ENCODE measurements at places on chromosomes 16 and 17.

- DNase-seq: no peak
Measured at GRCh38 chr16:84825896-84826557, 6.2 kb downstream of the CRISPLD2 start.

GRCh38 chr17:1830288-1830687 lies 483 bp downstream of the RPA1 start:
- peak; percentile 48 for DNase-seq

- DNase-seq: no peak
Measured at GRCh38 chr17:67569873-67570272, 147.9 kb upstream of the NOL11 start.

DNA sequence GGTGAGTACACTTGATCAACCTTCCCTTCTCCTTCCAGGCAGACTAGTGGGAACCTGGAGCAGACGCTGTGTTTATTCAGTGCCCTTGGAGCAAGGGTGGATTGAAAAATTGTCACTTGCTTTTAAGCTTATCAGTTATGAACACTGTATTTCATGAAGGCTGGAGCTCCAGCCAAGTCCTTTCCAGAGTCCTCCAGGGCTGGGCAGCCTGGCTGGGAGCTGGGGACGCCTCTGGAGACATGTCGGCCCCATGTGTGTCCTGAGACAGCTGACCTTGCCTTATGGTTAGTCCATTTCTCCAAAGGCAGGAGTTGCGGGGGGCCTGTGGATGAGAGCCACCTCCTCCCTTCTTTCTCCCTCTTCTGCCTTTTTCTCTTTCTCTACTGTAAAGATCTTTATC lies 67.0 kb downstream of the RAP1GAP2 start:
- DNase-seq: no peak

DNA sequence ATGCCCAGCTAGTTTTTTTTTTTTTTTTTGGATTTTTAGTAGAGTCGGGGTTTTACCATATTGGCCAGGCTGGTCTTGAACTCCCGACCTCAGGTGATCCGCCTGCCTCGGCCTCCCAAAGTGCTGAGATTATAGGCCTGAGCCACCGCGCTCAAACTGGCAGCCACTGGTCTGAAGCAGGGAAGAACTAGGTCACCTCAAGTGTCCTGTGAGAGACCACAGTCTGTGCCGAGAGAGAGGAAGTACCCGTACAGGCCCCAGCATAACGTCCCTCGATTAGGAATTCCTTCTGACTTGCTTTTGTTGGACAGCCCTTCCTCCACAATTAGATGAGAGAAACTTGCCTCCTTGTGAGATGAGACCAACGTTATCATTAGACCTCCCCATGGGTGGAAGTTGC lies 13.7 kb upstream of the CD300E start:
- no peak for DNase-seq

DNA sequence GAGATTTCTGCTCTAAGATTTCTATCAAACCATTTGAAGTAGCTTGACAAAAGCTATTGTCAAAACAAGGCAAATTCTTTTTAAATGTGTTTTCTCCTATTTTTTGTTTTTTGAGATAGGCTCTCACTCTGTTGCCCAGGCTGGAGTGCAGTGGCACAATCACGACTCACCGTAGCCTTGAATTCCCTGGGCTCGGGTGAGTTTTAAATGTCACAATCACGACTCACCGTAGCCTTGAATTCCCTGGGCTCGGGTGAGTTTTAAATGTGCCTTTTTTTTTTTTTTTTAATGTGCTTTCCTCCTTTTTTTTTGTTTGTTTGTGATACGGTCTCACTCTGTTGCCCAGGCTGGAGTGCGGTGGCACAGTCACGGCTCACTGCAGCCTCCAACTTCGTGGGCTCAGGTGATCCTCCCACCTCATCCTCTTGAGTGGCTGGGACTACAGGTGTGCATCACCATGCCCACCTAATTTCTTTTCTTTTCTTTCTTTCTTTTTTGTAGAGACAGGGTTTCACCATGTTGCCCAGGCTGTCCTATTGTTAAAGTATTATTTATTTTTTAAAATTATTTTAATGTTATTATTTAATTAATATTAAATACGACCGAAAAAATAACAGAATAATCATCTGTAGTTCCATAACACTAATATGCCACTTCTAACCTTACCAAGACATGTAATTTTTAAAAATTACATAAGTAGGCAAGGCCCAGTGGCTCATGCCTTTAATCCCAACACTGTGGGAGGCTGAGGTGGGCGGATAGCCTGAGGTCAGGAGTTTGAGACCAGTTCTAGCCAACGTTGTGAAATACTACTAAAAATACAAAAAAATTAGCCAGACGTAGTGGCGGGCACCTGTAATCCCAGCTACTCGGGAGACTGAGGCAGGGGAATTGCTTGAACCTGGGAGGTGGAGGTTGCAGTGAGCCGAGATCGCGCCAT lies 69.7 kb upstream of the FA2H start:
- DNase-seq: no peak

- DNase-seq: no peak
Measured at GRCh38 chr16:85455534-85455933, 157.6 kb upstream of the GSE1 start.

- DNase-seq: no peak
Measured at GRCh38 chr17:17093764-17094163, 51.5 kb downstream of the MPRIP start.

GRCh38 chr17:79951361-79952264 lies 84.1 kb downstream of the TBC1D16 start:
- peak; percentile 72 for DNase-seq

DNA sequence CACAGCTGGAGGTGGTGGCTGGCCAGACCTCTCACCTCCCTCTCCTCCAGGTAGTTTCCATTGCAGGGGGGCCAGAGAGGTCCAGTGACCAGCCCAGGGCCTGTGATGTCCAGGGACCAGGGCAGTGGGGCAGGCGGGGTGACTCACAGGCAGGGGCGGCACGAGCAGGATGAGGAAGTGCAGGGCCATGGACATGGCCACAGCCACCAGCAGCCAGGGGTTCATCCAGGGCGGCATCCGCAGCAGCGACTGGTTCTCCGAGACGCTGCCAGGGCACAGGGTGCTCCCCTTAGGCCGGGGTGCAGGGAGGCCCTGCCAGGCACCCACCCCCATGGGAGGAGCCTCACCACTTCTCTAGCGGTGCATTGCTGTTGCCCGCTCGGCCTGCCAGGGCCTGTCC lies 12.9 kb upstream of the P2RX1 start:
- DNase-seq: no peak

GRCh38 chr17:27603880-27604794 lies 26.9 kb upstream of the LGALS9 start:
- no peak for DNase-seq

DNA sequence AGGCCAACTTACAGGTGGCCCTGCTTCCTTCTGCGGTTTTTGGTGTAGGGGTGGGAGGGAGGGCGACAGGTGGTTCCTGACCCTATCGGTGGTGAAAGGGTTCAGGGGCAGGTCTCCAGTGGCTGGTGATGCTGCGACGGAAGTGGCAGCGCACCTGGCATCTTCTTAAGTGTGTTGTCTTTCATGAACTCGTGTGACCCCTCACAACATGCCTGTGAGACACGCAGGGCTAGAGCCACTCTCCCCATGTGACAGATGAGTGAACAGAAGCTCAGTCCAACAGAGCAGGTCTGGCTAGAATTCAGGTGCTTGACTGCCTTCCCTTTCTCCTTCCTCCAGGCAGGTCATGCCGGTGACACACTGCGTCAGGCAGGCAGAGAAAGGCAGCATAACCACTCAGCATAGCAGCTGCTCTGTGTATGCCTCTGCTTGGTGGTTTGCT lies 8.0 kb downstream of the TNFAIP1 start:
- no peak for DNase-seq

DNA sequence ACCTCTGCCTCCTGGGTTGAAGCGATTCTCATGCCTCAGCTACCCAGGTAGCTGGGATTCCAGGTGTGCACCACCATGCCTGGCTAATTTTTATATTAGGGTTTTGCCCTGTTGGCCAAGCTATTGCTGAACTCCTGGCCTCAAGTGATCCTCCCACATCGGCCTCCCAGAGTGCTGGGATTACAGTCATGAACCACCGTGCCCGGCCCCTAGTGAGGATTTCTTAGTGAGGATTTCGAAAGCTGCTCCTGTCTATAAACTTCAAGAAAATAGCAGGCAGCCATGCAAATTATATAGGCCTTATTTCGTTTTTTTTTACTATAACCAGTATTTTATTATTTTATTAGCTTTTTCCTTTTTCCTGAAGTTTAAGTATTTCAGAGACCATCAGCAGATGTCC lies 41.6 kb downstream of the EPN2 start:
- no peak for DNase-seq

GRCh38 chr17:4176808-4177472 lies 33.9 kb downstream of the CYB5D2 start:
- DNase-seq: no peak

- DNase-seq: peak; percentile 65
Measured at GRCh38 chr17:66965801-66966262, 1.3 kb downstream of the CACNG4 start.

- no peak for DNase-seq
Measured at GRCh38 chr17:72182371-72182873, 61.6 kb downstream of the SOX9 start.

DNA sequence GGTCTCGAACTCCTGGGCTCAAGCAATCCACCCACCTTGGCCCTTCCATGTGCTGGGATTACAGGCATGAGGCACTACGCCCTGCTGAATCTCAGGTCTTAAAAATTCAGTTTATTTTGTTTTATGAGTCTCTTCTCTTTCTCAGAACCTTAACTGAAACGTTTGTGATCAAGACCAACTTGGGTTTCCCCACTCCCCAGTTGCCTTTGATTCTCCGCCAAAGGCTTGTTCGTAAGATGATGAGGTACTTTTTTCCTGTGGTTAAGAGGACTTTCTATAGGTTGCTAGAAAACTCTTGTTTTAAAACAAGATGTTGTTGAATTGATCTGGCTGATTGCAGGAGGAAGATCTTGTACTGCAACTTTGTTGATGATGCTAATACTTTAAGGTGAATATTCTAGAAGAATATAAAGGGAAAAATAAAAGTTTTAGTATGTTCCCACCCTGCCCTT lies 11.7 kb downstream of the ABCC1 start:
- no peak for DNase-seq

- DNase-seq: no peak
Measured at GRCh38 chr16:19929062-19929511, 44.4 kb upstream of the GPRC5B start.

DNA sequence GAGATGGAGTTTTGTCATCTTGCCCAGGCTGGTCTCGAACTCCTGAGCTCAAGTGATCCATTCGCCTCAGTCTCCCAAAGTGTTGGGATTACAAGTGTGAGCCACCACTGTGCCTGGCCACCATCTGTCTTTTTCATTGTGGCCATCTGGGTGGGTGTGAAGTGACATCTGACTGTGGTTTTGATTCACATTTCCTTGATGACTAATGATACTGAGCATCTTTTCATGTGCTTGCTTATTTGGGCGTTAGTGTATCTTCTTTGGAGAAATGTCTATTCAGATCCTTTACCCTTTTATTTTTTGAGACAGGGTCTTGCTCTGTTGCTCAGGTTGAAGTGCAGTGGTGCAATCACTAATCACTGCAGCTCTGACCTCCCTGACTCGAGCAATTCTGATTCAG lies 53.9 kb upstream of the ERN1 start:
- DNase-seq: no peak

DNA sequence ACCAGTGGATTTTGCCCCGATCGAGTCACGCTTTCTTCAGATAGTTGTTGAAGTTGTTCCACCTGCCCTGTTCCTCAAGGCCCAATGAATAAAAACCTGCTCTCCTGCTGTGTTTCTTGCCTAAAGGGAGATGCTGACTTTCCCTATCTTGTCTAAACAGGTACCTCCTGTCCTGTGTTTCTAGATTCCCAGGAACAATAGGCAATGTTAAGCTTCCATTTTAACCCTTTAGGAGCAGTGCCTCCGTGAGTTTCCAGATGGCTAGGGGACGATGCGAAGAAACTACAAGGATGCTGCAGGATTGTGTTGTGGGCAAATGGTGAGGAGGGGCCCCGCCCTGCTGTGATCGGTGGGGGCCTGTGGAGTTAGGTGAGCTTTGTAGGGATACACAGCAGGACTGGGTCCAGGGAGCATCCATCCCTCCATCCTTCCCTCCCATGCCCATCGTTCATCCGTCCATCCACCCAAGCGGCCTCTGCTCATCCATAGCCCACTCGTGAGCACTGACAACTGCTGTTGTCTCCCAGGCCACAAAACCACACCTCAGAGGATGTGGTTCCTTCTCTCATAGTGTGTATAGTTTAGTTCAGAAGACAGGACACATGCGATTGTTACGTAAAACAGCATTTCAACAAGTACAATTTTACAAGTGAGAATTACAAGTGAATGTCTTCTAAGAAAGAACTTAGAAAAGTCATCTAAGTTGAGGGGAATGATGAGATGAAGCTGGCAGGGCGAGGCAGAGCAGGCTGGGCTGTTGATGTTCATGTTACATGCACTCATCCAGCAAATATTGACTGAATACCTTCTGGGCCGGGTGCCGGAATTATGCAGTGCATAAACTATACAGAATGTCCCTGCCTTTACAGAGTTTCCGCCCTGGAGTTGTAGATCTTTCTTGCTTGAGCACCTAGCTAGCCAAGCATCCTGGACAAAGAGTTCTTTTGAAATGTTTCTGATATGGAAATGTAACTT lies 5.2 kb downstream of the ARSG start:
- no peak for DNase-seq

- DNase-seq: no peak
Measured at GRCh38 chr16:87006021-87006420, 311.2 kb downstream of the C16orf95 start.

GRCh38 chr16:53220585-53220984 lies 165.8 kb downstream of the CHD9 start:
- peak; percentile 25 for DNase-seq

GRCh38 chr16:67395458-67396158 lies 2.3 kb upstream of the TPPP3 start:
- DNase-seq: peak; percentile 67

DNA sequence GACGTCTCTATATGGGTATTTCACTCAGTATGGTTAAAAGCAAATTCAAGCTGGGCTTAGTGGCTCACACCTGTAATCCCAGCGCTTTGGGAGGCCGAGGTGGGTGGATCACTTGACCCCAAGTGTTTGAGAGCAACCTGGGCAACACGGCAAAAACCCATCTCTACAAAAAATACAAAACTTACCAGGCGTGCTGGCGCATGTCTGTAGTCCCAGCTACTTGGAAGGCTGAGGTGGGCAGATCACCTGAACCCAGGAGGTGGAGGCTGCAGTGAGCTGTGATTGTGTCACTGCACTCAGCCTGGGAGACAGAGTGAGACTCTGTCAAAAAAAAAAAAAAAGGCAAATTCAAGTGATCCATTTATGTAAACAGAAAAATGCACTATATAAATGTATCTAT lies 1.3 kb upstream of the TNFRSF17 start:
- DNase-seq: no peak

GRCh38 chr17:76927577-76927976 lies 59.4 kb downstream of the MGAT5B start:
- no peak for DNase-seq

DNA sequence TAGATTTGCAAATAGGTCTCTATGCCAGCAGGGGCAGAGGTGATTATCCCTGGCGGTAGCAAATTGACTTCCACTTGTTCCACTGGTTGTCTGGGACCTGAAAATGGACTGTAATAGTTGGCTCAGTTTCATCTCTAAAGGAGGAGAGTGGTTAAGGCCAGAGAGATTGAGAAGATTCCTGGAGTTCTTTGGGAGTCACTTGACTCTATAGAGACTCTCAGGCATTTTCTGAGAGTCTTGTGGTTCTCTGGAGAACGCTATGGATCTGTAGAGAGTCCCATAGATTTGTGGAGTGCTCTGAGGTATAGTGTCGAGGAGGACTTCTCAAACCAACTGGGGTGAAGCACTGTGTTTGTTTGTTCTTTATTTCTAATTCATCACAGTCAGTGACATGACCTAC lies 8.9 kb upstream of the PMP22 start:
- DNase-seq: no peak

- no peak for DNase-seq
Measured at GRCh38 chr16:29837841-29838240, 17.6 kb downstream of the MVP start.

GRCh38 chr17:55444471-55445441 lies 23.1 kb upstream of the MMD start:
- DNase-seq: peak; percentile 13

All from neural progenitor cell (in vitro differentiated cells).